ENCODE measurements at places on chromosomes 1 and 21. TPM values are rescaled to one million over a fixed set of nuclear protein-coding genes. Genes with fewer than 3 reads are reported as not detected.

Gene ADGRL4
- 201 TPM for total RNA-seq

Gene NCMAP
- not detected for total RNA-seq

Gene IFNLR1
- total RNA-seq = 0.09 TPM

Gene NUDC
- total RNA-seq = 54.5 TPM

Gene CCDC185
- not detected for total RNA-seq

Gene CYP4A22
- not detected for total RNA-seq

Gene MX2
- total RNA-seq = 0.18 TPM

Gene S100A8
- not detected for total RNA-seq

Gene KLHL20
- total RNA-seq = 40.8 TPM

Gene FAM78B
- total RNA-seq = 0.09 TPM

Gene RAD54L
- 3.8 TPM for total RNA-seq

Gene C1orf226
- 0.85 TPM for total RNA-seq

Gene SELL
- total RNA-seq = 0.56 TPM

Gene PSMG1
- 73.1 TPM for total RNA-seq

Gene USH2A
- total RNA-seq = not detected

Gene CDK18
- total RNA-seq = 0.94 TPM

Gene BSND
- not detected for total RNA-seq

Gene LAPTM5
- 11.5 TPM for total RNA-seq

Gene MTOR
- 47.0 TPM for total RNA-seq

Gene EPRS1
- 128 TPM for total RNA-seq

Gene SHISA4
- 11.1 TPM for total RNA-seq

Gene SYCP1
- total RNA-seq = not detected

Gene RPTN
- total RNA-seq = 0.19 TPM

Gene LAMC2
- 0.99 TPM for total RNA-seq

Gene CELA2A
- total RNA-seq = 0.19 TPM

Gene MFSD2A
- 2.5 TPM for total RNA-seq

Gene PFKFB2
- 1.1 TPM for total RNA-seq

Gene SPRR2G
- not detected for total RNA-seq

Gene PRKAA2
- 3.1 TPM for total RNA-seq

Gene ASCL5
- total RNA-seq = not detected

Gene SERPINC1
- total RNA-seq = not detected

Gene SPATA1
- total RNA-seq = 1.0 TPM

All from endothelial cell of coronary artery (primary cell).